ENCODE measurements at places on chromosomes 3 and 15.
A peak's percentile ranks its signal among the peaks of the same experiment; 100 is the strongest.

GRCh38 chr3:42815826-42816225 lies 6.6 kb downstream of the ACKR2 start:
- DNase-seq = no peak

GRCh38 chr15:101088788-101089578 lies 162.9 kb downstream of the CHSY1 start:
- peak; percentile 89 for DNase-seq

- no peak for DNase-seq
These were observed 150.9 kb upstream of the MCTP2 start for GRCh38 chr15:94080416-94080815.

DNA sequence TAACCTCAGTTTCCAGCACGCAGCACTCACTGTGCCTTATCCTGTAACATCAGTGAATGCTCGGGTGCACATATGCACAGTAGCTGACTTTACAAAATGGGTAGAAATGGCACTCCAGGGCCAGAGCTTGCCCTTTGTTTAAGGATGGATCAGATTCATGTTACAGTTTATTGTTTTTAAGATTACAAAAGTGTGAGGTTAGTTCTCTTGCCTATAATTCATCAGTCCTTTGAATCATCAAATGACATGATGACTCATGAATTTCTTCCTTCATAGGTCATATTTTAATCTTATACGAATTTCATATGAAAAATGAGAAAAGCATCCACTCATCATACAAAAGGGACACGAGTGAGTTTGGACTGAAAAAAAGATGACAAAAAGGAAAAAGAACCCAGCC lies 545.3 kb downstream of the GBE1 start:
- no peak for DNase-seq

- no peak for DNase-seq
These were observed 77.6 kb downstream of the POLR2M start for GRCh38 chr15:57784081-57784511.

DNA sequence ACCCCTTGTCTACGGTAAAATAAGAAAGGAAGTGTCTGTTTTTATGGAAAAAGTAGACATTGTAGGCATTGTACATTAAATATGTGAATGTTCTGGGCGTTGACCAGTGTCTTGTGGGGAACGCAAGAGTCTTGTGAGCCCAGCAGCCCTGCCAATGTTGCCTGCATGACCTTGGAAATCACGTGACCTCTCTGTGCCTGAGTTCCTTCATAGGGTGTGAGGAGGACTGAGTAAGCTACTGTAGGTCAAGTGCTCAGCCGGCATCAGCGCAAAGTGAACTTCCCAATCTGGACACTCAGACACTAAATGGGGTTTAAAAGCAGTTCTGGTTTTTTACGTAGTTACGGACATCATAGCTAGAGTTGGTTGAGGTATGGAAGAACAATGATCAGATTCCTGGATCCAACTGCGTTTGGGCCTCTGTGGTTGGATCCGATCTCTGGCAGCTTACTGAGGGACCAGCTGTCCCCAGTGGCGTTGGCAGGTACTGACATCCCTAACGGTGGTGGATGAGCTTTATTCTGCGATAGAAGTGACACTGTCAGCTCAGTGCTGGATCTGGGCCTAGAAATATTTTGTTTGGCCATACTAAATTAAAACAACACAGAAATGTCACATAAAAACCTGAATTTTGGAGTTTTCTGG lies 63.8 kb downstream of the SPSB4 start:
- no peak for DNase-seq

DNA sequence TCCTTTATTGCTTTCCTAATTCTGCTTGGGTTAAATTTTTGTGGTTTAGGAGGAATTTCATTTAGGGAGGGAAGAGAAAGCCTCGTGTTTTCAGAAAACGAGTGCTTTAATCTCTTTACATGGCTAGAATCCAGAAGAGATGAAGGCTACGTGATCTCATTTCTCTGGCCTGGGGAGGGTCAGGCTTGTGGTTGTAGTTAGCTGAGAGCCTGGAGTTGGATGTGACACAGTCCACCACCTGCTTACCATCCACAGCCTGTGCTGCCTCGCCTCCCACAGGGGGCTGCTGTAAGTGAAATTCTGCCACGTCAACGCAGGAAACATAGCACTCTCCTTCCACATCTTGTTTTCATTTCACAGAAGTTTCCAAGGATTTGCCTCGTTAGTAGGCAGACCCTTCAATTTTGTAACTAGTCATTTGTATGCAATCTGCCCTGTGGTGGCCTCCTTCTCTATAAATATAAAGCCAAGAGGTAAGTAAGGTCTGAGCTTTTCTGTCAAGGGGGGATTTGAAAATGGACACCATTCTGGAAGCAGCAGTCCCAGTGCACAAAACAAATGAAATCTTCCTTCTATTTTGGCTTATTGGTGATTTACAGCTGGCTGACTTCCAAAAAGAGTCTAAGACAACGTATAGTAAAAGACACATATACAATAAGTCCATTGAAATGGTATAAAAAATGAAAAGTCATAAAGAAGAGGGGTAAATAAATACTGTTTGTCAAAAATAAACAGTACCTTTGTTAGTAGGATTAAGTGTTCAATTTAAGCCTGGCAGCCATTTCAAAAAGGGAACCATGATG lies 3.4 kb downstream of the GXYLT2 start:
- no peak for DNase-seq

DNA sequence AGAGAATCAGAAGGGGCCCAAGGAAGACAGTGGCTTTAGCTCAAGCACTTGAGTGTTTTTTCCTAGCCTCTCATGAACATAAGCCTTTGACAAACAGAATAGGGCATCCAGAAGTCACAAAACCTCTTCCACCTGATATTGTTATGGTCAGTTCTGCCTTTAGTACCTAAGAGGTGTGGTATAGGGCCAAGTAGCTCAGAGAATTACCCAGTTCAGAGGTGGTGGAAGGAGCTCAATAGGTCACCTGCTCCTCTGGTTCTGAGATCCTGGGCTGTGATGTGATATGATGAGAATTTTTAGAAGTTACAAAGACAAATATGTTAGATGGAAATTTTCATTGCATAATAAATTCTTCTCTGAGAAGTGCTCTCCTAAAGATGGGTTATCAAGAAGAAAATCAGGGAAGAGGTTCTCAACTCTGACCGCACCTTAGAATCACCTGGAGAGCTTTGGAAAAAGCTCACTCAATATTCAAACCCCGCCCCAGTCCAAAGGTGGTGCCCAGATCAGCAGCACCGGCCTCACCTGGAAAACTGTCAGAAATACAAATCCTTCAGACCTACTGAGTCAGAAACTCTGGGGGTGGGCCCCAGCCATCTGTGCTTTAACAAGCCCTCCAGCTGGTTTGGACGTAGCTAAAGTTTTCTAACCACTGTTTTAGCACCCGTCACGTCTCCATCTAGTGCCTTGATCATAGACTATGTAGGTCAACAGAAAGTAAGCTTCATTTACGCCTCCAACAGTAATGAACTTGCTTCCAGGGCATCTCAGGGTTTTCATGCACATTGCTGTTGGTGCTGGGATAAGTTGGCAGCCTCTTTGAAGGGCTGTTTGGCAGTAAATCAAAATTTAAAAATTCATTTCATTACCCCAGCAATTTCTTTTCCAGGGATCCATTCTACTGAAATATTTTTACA lies 101.3 kb downstream of the MYH15 start:
- DNase-seq = no peak

GRCh38 chr15:56582785-56583184 lies 117.8 kb upstream of the MNS1 start:
- no peak for DNase-seq

DNA sequence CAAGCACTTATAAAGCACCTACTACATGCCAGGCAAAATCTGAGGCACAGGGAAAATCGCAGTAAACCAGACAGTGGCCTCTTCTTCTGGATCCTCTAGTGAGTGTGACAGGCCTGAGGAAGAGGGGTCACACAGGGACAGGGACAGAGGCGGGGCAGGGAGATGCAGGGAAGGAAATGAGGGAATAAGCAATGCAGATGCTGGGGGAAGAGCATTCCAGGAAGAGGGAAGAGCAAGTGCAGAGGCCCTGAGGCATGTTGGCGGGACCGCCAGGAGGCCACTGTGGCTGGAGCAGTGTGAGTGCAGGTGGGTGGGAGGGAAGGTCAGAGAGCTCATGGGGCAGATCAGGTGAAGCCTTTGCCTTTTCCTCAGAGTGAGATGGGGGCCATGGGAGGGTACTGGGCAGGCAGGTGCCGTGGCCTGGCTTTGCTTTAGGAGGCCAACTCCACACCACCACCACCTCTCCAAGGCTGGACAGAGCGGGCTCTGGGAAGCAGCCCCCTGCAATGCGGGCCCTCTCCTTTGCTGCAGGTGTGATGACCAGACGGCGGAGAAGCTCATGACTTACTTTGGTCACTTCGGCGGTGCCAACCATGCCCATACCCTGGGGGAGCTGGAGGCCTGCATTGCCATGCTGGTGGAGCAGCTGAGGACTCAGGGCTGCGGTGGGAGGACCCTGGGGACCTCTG lies 26.8 kb upstream of the GP9 start:
- DNase-seq = no peak

- no peak for DNase-seq
These were observed 46.2 kb upstream of the MAGEF1 start for GRCh38 chr3:184758056-184758455.

DNA sequence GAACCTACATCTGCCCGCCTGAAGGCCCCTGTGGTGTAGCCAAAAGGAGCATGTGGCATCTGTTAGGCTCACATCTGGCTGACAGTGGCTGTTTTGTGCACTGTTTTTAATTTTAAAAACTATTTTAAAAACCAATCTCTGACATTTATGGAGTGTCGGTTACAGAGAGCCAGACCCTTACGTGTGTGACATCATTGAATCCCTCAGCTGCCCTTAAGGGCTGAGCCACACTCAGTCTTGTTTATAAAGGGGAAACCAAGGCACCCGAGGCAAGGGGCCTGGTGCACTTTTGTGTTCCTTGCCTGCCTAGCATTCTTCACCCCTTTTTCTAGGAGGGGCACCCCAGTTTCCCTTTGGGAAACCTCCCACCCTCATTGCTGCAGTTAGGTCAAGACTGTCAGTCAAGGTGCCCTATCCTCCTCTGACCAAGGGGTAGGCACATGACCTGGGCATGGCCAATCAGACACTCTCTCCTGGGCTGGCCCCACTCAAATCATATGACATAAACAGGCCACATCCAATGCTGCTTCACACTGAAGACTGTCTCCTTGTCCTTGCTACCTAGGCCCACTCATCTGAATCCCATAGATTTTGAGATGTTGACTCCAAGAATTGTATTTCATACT lies 105.3 kb downstream of the LSM3 start:
- DNase-seq = no peak

DNA sequence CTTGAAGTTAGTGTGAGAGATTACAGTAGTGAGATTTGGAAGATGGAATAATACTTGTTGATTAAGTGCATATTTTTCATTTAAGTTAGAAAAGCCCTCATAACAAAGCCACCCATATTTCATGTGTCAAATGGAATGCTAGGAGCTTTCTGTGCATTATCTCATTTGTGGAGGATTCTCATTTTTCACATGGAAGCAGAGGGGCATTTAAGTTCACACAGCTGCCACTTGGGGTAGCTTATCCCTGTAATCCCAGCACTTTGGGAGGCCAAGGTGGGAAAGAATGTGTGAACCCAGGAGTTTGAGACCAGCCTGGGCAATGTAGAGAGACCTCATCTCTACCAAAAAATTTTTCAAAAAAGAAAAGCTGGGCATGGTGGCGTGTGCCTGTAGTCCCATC lies 55.2 kb downstream of the RAB7A start:
- DNase-seq = no peak

GRCh38 chr15:34109797-34110663 lies 8.1 kb downstream of the PGBD4 start:
- DNase-seq = no peak

DNA sequence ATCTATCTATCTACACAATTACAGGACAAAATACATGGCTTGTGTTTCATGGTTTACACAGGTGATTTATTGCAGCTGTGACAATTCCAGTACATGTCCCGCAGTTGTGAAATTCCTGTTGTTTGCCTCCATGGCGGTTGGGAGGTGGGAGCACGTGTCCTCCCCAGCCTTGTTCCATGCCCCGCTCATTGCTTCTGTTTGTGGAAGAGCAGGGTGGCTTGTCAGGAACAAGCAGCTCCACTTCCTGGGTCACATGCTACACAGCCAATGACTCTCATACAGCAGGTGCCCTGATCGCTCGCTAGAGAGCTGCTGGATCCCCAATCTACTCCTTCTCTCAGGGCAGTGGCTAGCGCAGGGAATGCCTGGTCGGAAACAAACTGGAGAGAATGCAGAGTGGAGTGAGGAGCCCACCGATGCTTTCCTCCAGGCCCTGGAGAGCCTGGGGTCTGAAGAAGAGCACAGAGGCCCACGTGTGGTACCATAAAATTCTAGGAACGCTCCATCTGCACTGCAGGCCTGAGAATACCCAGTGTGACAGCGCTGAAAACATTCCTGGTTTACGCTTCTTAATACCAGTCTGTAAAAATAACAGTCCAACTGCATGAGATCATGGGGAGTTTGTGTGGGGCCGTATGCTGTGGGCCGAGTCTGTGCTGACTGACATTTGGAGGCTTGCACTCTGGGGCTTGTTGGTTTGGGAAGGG lies 270.6 kb upstream of the RGMA start:
- DNase-seq = no peak

DNA sequence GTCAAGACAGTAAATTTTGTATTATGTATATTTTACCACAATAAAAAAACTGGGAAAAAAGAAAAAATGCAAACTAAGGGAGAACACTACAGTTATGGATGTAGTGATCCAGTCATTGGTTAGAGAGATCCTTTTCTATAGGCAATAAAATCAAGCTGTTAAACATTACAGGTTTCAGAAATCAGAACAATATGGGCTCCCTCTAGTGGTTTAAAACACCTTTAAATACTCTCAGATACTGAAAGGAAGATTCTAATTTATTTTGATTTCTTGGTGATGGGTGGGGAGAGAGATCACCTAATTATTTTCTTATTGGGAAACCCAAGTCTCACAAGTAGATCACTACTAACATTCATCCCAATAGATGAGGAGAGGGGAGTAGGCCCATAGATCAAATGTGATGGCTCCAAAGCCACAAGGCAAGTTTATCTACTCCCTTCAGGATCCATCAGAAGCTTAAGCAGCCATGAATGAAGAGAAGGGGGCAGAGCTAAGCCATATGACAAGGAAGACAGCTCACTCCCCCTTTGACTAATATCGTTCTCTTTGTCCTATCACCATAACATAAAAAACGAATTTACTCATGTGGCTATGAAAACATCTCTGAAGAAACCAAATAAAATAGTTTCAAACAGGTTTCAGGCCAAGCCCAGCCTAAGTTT lies 118.6 kb downstream of the ANO10 start:
- no peak for DNase-seq

DNA sequence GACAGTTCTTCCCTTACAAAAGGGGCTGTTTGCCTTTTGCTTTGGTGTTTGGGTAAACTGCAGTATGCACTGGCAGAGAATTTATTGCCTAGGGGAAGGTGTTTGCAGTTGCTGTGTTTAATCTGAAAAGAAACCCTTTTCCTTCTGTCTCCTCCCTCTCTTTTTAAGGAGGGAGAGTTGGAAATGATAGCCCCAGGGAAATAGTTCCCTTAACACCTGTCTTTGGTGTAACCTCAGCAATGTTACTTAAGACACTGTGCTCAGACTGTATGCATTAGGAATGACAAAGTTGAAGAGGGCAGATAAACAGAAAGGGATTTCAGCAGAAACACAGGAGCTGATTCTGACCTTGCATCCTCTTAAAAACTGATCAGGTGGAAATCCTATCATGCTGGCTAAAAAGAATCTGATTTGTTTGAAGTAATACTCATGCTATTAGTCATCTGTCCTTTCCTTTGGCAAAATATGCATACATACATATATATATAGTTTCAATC lies 125.4 kb downstream of the TP63 start:
- DNase-seq = no peak

Measured in posterior cingulate gyrus (tissue), 11 donors.